ENCODE measurements at places on chromosomes 5 and 9. TPM values are rescaled to one million over a fixed set of nuclear protein-coding genes. Genes with fewer than 3 reads are reported as not detected.

DNA sequence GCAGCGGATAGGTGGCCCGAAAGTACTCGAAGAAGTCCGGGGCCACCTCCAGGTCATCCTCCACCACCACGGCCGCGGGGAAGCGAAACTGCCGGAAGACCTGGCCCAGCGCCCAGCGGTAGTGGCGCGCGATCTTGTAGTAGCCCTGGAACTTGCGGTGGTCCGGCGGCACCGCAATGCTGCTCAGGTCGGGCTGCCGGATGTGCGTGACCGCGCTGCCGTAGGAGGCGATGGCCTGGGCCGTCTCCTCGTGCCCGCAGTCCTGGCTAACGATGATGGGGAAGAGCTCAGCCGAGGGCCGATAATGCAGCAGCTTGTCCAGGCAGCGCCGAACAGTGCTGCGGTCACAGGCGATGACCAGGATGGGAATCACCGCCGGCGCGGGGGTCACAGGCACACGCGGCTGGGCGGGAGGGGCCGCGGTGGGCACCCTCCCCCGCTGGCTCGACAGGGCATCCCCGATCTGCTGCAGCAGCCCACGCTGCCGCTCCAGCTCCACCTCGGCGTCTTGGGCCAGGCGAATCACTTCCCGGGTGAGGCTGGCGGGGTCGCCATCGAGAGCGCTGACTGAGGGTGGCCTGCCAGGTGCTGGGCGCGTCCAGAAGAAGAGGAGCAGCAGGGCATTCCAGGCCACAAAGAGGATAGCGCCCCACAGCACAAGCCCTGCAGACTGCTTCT is 10.2 kb downstream of the MGAT1 start:
- no peak for DNase-seq

- peak; percentile 58 for DNase-seq
These were observed 178.9 kb downstream of the GABBR2 start for GRCh38 chr9:98529841-98530240.

DNA sequence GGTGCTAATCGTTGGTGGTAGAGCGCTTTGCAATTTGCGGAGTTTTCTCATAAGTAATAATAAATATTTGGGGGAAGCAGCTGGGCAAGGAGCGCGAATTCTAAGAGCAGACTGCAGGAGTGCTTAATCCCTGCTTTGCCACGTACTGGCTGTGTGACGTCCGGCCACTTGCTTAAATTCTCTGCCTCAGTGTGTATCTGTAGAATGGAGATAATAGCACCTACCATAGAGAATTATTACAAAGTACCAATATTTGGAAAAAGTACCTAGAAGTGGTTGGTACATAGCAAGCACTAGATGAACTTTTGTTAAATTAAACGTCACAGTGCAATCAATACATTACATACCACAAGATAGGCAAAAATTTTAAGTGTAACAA is 598 bp upstream of the TMED7 start:
- peak; percentile 41 for DNase-seq

- DNase-seq = no peak
These were observed 51.3 kb upstream of the GRIA1 start for GRCh38 chr5:153439130-153439529.

- DNase-seq = no peak
These were observed 164.0 kb upstream of the RAD23B start for GRCh38 chr9:107118863-107119624.

GRCh38 chr5:166845044-166845443 is 1446.4 kb upstream of the WWC1 start:
- DNase-seq = no peak

DNA sequence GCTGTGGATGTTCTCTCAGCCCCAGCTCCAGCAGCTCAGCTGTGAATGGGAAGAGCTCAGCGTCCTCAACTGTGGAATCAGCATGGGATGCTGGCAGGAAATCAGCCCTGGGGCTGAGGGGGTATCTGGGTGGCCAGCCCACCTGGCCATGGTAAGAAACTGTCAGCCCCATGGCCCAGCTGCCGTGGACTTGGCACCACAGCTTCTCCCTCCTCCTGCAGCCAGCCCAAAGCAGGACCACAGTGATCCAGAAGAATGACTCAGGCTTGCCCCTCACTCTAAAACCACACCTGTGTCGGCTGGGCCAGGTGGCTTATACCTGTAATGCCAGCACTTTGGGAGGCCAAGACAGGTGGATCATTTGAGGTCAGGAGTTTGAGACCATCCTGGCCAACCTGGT is 48.0 kb downstream of the SAR1B start:
- no peak for DNase-seq

DNA sequence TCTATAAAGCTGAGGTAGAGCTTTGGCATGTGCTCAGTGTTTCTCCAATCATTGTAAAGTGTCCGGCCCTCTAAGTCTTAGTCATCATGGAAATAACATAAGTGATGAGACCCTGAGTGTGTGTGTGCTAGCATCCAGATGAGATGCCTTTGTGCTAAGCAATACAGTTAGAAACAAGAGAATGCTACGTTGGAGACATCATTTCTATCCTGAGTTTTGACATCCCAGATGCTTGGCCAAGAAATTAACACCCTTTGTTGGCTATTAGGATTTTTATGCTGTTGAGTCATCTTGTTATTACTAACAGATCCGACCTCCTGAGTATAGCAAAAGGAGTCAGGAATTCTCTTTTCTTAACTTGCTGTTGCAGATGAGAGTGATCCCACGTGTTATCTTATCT is 508.0 kb downstream of the GADD45G start:
- DNase-seq = no peak

FGF1 gene
- 6.8 TPM for total RNA-seq

IFNA14 gene
- total RNA-seq = not detected
